ENCODE measurements at places on chromosomes 2 and 18.

- DNase-seq = no peak
These were observed at the start of gene SPP2 for GRCh38 chr2:234050455-234051135. Gene SPP2, plus strand, starts transcription at chr2:234050702. Its CDS starts 85 bp downstream, at chr2:234050787.

GRCh38 chr2:141605163-141605562 lies 525.7 kb downstream of the LRP1B start:
- DNase-seq = no peak

DNA sequence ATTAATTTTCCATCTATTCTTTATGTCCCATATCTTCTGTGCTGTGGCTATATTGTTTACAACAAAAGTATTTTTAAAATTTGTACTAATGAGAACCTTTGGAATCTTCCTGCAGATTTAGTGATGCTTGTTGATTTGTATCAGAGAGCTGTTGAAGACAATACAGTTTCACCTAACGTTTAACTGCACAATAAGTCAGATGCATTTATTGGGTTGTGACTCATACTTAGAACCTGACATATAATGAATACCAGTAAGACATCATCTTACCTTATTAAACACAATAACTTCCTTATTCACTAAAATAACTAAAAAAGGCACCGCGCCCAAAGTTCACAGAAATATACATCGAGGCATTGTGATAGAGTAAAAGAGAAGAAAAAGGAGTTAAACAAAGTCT lies 43.8 kb upstream of the IL1R1 start:
- DNase-seq = no peak

GRCh38 chr2:159034713-159035112 lies 66.3 kb downstream of the TANC1 start:
- no peak for DNase-seq

DNA sequence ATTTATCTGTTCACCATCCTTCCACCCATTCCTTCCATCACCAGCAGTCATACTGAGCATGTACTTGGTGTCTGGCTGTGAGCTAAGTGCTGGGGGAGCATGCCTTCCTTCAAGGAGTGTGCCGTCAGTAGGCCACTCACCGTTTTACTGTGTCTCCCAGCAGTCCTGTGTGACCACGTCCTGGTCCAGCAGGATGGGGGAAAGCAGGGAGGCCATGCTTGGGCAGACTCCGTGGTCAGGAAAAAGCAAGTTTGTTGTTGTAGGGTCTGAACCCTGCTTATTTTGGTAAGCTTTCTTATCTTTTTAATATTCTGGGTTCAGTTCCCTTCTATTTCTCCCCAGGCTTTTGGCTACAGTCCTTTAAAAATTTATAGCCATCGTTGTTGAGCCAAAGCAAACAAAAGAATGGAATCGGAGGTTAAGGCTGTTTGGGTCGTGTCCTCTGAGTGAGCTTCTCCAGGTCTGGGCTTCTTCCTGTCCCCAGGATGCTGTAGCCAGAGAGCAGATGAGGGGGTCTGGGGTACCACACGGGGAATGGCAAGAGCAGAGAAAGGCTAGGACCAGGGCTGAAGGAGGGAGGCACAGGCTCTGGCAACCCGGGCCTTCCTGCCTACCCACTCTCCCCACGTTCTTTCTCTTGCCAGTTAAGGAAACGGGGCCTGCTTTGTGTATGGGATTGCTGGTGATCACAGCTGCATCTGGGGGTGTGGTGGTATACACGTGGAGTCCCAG lies 13.5 kb downstream of the SLC30A3 start:
- no peak for DNase-seq

DNA sequence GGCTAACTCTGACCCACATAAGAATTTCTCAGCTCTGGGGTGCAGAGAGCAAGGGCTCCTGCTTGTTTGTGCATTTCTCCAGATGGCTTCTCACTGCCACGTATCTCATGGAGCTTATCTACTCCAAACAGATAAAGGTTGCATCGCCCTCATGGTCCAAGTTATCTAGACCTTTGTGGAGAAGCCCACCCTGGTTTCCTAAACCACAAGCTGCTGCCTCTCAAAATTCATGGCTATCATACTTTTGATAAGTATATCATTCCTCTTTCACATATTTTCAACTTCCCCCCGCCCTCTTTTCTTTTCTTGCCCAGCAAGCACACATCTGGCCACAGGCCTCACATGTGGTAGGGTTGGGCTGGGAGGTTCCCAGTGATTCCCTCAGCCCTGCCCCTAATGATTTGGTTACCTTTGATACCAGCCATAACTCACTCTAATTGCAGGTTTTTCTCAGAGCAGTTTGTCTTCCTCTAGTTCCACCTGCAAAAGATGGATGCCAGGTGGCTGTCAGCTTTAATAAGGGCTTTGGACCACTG lies 146.0 kb downstream of the RHBDD1 start:
- no peak for DNase-seq

GRCh38 chr2:105057005-105057404 lies 19.1 kb downstream of the MRPS9 start:
- no peak for DNase-seq

DNA sequence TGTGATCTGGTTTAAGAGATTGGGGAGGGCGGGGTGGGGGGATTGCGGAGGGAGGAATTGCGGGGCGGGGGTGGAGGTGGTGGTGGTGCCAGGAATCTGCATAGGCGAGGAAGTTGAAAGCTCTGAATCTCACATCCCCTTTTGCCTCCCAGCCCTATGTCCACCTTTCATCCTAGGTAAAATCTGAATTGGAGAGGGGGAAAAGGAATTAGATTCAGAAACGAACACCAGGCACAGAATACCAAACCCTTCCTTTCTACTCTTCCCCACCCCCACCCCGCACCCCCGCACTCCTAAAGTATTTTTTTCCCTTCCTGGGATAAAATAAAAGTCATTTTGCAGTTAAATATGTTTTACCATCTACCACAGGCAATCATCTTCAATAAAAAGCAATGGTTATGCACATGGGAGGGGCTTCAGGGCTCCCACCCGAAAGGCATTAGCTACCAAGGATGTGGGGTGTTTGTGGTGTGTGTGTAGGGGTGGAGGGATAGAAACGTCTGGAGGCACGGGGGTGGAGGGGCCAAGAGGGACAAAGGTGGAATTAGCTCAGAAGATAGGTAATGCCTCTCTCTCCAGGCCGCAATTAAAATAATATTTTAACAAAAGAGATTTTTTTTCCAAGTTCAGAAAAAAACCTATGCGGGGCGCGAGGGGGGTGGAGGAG lies 1.8 kb downstream of the IGFBP5 start:
- no peak for DNase-seq

- DNase-seq = no peak
These were observed 34.5 kb downstream of the PDIA6 start for GRCh38 chr2:10777842-10778723.

- DNase-seq = no peak
These were observed 23.2 kb downstream of the MEMO1 start for GRCh38 chr2:31987454-31988220.
